ENCODE measurements at places on chromosomes 7 and 10. TPM values are rescaled to one million over a fixed set of nuclear protein-coding genes. Genes with fewer than 3 reads are reported as not detected.

- no peak for DNase-seq
Measured at GRCh38 chr7:49724071-49724470, 49.4 kb upstream of the VWC2 start.

Gene C10orf67
- total RNA-seq = 0.45 TPM

Gene AKR1D1
- not detected for total RNA-seq

Gene IGFBP1
- total RNA-seq = 3.3 TPM

DNA sequence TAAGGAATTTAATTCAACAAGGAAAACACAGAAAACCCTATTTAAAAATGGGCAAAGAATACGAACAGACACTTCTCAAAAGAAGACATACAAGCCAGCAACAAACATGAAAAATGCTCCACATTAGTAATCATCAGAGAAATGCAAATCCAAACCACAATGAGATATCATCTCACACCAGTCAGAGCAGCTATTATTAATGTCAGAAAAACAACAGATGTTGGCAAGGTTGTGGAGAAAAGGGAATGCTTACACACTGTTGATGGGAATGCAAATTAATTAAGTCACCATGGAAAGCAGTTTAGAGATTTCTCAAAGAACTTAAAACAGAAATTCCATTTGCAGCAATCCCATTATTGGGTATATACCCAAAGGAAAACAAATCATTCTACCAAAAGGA, 55.2 kb downstream of the GCC1 start:
- no peak for DNase-seq

GRCh38 chr10:422241-422640, 267.2 kb downstream of the DIP2C start:
- no peak for DNase-seq

DNA sequence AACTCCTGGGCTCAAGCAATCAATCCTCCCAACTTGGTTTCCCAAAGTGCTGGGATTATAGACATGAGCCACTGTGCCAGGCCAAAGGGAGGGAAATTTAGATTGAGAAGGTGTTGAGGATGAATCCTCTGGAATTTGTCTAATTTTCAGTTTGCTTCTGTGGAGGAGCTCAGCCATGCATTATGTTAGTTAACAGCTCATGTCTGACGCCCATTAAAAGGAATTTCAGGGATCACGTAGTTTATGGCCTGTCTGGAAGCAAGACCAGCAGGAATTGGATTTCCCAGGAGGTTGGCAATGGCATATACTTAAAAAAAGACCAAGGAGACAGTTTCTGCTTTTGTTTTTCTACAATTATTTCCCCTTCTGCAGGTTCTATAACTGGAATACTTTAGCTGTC, 165.7 kb downstream of the OTUD1 start:
- no peak for DNase-seq

DNA sequence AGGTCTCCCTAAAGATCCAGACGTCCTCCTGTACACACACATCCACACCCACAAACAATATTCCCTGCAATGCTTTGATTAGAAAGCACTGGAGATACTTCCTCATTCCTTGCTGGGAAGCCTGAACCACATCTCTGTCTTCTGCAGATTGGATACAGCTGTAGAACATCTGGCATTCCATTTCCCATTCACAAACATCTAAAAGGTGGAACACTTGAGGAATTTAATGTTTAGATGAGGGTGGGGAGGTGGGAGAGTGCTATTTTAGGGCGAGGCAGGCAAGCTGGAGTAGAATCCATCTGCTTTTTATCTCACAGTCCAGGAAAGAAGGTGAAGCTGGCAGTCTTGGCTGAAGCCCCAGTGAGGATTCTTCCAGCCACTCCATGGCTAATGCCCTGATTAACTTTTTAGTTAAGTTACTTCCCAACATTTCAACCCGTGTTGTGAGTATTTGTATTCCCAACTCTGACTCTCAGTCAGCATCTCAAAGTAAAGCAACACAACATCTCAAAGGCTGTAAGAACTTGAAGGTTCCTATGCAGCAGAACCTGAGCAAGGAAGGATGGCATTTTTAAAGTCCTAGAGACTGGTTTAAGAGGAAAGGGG, 46.1 kb downstream of the CYTH3 start:
- DNase-seq = peak; percentile 12

Gene STEAP2
- total RNA-seq = 38.5 TPM

DNA sequence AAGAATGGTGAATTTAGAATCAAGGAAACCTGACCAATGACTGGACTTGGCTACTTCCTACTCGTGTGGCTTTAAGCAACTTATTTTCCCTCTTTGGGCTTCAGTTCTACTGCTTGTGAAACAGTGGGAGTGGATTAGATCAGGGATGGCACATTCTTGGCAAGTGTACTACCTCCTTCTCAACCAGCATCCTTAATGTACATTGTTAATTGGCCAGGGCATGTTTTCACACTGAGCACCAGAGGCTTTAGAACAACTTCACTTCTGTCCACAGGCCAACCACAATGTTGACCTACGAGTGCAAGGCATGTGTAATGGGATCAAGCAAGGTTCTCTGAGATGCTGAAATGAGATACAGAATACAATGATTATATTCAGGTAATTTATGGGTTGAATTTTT, 315.3 kb downstream of the ADRA2A start:
- DNase-seq = no peak

DNA sequence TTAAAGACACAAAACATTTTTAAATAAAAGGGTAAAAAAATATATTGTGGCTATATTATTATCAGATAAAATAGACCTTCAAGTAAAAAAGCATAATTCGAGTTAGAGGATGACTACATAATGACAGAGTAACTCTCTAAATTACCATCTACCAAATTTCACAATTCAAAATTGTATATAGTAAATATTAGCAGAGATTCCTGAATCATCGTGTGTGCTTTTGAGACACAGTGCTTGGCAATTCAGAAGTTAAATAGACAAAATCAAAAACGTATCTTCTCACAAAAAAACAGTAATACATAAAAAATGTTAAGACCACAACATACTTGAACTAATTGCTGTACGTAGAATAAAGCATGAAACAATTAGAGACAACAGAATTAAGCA, 110.4 kb downstream of the AHR start:
- no peak for DNase-seq

- no peak for DNase-seq
Measured at GRCh38 chr10:129839285-129840195, 124.5 kb downstream of the EBF3 start.

DNA sequence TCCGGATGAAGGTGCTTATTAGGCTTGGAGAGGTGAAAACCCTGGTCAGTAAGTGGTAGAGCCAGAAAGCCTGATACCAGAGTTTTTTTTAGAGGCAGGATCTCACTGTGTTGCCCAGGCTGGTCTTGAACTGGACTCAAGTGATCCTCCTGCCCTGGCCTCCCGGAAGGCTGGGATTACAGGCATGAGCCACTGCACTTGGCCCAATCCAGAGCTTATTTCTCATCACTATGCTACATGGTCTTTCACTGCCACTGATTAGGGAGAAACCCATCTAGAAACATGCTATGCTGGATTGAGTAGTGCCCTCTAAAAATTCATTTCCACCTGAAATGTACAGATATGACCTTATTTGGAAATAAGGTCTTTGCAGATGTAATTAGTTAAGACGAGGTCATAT, 28.4 kb upstream of the GJD4 start:
- DNase-seq = no peak

DNA sequence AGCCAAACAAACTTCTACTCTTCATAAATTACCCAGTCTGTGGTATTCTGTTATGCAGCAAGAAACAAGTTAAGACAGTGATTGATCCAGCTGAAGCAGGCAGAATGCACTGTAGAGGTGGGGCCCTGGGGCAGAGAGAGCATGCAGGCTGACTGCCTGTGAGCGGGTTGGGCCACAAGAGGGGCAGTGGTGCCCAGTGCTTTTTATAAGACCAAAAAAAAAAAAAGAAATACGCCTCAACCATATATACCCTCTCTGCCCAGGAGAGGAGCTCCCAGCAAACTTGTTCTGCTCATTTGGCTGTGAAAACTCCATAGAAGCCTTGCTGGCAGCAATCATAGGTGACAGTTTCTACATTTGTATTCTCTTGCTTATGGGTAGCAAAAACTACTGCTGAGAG, 104.7 kb downstream of the SORBS1 start:
- no peak for DNase-seq

DNA sequence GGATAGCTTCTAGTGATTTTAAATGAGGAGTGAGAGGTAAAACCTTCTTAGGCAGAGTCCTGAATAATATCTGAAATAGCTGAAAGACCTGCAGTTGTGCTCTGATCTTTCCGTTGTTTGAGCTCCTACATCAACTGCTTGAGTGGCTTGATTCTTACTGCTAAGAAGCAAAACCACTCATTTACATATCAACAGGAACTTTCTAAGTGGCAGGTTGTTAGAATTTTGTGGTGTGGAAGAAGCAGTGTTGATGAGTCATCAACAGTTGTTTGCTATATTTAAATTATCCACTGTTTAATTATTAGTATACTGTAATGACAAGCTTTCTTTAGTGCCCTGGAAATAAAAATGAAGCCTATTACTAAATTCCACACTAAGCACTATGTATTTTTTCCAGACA, 689.5 kb downstream of the DNAJB9 start:
- no peak for DNase-seq

DNA sequence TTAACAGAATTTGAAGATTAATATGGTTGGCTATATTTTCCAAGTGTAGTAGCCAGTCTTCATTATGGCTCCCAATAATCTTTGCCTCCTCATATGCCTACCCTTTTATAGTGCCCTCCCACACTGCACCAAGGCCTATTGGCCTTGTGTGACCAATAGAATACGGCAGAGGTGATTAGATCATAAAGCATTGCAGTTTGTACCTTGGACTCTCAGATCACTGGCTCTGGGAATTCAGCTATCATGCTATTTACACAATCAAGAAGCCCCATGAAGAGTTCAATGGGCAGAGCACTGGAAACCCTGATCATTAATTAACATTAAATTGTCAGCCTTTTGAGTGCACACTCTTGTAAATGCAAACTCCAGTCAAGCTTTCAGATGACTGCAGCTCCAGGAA, 154.5 kb upstream of the MAGI2 start:
- no peak for DNase-seq

GRCh38 chr7:31304446-31304845, 36.1 kb downstream of the NEUROD6 start:
- DNase-seq = no peak

Gene FAM200A
- 3.9 TPM for total RNA-seq

Gene CALCR
- total RNA-seq = not detected

Data from Calu3 (cell line).